ENCODE measurements at places on chromosomes 5 and 9.
A peak's percentile ranks its signal among the peaks of the same experiment; 100 is the strongest.

DNA sequence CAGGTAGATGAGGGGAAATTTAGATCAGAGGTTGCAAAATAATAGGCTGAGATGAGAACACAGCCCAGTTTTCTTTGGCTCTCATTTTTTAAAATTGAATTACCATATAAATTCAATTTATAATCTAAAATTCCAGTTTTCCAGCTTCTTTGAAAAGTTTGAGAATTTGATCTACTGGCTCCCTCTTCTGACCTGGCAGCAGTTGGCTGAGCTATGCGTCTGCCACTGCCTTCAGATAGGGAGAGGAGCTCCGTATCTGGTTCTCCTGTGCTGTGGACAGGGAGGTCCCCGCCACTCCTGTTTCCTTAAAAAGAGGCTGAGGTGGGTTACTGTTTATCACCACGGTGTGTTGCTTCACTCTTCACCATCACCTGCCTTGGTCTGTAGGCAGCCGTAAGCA is 103.7 kb downstream of the ARHGAP26 start:
- peak overlapping the region; percentile 45 for H3K27ac ChIP-seq
- DNase-seq: no peak
- no peak overlapping the region for H3K4me3 ChIP-seq

DNA sequence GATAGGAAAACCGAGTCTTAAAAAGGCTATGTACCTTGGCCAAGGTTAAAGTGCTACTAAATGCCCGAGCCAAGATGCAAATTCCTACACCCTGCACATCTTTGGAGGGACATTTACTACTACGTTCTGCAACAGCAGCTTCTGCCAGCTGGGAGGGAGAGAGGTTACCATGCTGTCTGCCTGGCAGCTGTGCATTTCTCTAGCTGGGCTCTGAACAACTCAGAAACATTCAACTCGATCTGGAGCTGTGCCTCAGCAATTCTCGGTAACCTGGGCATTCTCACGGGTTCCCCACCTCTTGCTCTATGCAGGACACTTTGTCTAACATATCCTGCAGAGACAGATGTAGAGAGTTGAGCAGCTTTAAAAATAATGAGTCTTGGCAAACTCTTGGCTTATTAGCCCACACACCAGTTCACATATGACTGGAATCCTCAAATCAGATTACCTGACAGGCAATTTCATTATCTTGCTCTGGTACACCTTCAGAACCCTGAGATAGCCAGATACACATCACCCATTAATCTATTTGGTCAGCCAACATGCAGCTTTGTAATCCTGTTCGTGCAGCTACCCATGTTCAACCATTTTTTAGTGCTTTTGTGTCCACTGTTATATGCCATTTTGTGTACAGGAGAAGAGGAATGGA is 115.8 kb downstream of the EFNA5 start:
- H3K4me3 ChIP-seq: no peak overlapping the region
- H3K36me3 ChIP-seq: no peaks in the 10 kb centered on the region
- H3K4me1 ChIP-seq: no peaks in the 10 kb centered on the region
- H3K27ac ChIP-seq: peak overlapping the region; percentile 20

- DNase-seq: no peak
- no peaks in the 10 kb centered on the region for H3K4me1 ChIP-seq
- H3K36me3 ChIP-seq: no peaks in the 10 kb centered on the region
- no peak overlapping the region for H3K27ac ChIP-seq
- no peaks in the 10 kb centered on the region for H3K27me3 ChIP-seq
- H3K4me3 ChIP-seq: no peak overlapping the region
These were observed 380.1 kb downstream of the IRX2 start for GRCh38 chr5:2371419-2371710.

- no peaks in the 10 kb centered on the region for H3K27me3 ChIP-seq
- no peak overlapping the region for H3K4me3 ChIP-seq
- DNase-seq: peak; percentile 88
- peak overlapping the region; percentile 81 for H3K27ac ChIP-seq
- no peaks in the 10 kb centered on the region for H3K36me3 ChIP-seq
These were observed 24.9 kb downstream of the NEK6 start for GRCh38 chr9:124282442-124283227.

DNA sequence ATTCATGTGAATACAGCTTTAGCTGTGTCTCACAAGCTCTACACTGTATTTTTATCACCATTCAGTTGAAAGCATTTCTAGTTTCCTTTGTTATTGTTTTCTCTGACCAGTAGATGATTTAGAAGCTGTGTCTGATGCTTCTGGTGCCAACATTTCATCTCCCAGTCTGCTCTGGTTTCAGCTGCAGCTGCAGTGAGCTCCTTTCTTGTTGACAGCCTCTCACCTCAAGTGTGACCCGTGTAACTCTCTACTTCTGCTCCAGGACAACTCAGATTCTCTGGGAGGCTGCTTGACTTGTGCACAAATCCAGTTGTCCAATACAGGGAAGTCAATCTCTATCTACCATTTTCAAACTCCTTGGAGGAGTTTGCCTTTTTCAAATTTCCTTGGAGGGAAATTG is 504.8 kb downstream of the DIRAS2 start:
- H3K4me1 ChIP-seq: no peaks in the 10 kb centered on the region
- H3K36me3 ChIP-seq: no peaks in the 10 kb centered on the region
- DNase-seq: no peak
- no peaks in the 10 kb centered on the region for H3K27me3 ChIP-seq
- H3K4me3 ChIP-seq: no peak overlapping the region

- H3K36me3 ChIP-seq: no peaks in the 10 kb centered on the region
- DNase-seq: no peak
- H3K27ac ChIP-seq: peak overlapping the region; percentile 33
- H3K4me3 ChIP-seq: no peak overlapping the region
- no peaks in the 10 kb centered on the region for H3K4me1 ChIP-seq
These were observed 371.0 kb downstream of the CSNK1G3 start for GRCh38 chr5:123882965-123883345.

DNA sequence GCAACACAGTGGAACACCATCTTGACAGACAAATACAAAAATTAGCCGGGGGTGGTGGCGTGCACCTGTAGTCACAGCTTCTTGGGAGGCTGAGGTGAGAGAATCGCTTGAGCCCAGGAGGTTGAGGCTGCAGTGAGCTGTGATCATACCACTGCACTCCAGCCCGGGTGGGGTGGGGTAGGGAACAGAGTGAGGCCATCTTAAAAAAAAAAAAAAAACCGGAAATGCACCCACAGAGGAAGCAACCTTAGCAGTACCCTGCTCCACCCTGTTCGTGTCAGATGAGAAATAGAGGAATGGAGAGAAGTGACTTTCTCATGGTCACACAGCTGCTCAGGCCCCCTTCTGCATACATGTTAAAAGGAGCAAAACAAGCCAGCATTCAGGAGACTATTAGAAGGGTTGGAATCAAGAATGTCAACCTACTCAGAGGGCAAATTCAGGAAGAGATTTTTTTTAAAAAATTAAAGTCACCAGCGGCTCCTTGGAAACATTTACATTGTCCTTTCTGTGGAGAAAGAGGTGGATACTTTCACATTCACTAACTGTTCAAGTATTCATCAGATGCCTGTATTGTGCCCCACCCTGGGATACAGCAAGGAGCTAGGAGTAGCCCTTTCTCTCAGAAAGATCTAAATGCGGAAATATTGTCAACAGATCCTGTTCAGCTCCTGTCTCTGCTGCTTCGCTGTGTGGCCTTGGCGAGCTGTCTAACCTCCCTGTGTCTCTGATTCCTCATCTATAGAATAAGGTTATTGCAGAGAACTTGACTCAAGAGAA is 41.0 kb downstream of the CYFIP2 start:
- DNase-seq: no peak
- H3K36me3 ChIP-seq: no peaks in the 10 kb centered on the region
- H3K27ac ChIP-seq: peak overlapping the region; percentile 48

- no peaks in the 10 kb centered on the region for H3K27me3 ChIP-seq
- no peaks in the 10 kb centered on the region for H3K36me3 ChIP-seq
- DNase-seq: no peak
- H3K4me1 ChIP-seq: no peaks in the 10 kb centered on the region
- no peak overlapping the region for H3K4me3 ChIP-seq
These were observed 531.7 kb upstream of the C9orf72 start for GRCh38 chr9:28105001-28105400.

DNA sequence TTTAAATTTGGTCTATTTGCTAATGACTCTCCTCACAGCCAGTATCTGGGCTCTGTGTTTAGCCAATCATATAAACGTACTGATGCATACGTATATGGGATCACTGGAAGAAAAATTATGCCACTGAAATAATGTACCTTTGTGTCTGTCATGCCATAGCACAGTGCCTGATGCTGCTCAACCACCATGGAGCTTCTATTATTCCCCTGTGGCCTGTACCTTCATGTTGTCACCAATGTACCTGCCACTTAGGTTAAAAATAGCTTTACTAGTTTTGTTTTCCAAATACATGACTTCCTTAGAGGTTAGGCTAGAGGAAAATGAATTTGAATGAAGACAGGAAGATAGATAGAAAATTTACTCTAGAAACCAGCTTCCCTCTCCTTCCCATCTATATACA is 34.6 kb downstream of the HACD4 start:
- H3K27ac ChIP-seq: no peak overlapping the region
- no peak for DNase-seq
- H3K4me3 ChIP-seq: no peak overlapping the region
- H3K4me1 ChIP-seq: no peaks in the 10 kb centered on the region

GRCh38 chr5:157778121-157778805 is 34.8 kb downstream of the LSM11 start:
- DNase-seq: no peak
- no peak overlapping the region for H3K4me3 ChIP-seq
- no peaks in the 10 kb centered on the region for H3K27me3 ChIP-seq
- H3K4me1 ChIP-seq: no peaks in the 10 kb centered on the region
- H3K27ac ChIP-seq: no peak overlapping the region
- no peaks in the 10 kb centered on the region for H3K36me3 ChIP-seq

- H3K27ac ChIP-seq: no peak overlapping the region
- H3K4me3 ChIP-seq: no peak overlapping the region
- no peak for DNase-seq
- H3K4me1 ChIP-seq: no peaks in the 10 kb centered on the region
- H3K36me3 ChIP-seq: no peaks in the 10 kb centered on the region
These were observed 126.7 kb downstream of the PPP2R2B start for GRCh38 chr5:146751781-146752401.

DNA sequence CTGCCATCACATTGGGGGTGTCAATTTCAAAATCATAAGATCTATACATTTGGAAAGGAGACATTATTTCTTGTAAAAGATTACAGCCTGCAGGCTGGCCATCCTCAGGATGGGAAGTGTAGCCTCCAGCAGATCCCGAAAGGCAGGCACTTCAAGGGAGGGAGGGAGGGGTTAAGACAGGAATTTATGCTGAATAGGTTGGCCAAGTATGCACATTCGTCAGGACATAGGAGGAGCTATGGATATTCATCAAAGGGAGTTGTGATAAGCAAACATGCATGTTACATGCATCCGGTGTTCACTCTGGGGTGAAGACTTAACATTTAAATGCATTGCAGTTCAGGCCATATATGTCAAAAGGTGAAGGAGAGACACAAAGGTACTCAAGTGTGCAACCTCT is 119.4 kb downstream of the CEP120 start:
- H3K36me3 ChIP-seq: no peaks in the 10 kb centered on the region
- no peak overlapping the region for H3K27ac ChIP-seq
- no peaks in the 10 kb centered on the region for H3K27me3 ChIP-seq
- no peak for DNase-seq
- H3K4me3 ChIP-seq: no peak overlapping the region

GRCh38 chr9:19146441-19147024 is 19.2 kb upstream of the PLIN2 start:
- no peaks in the 10 kb centered on the region for H3K27me3 ChIP-seq
- no peaks in the 10 kb centered on the region for H3K36me3 ChIP-seq
- no peaks in the 10 kb centered on the region for H3K4me1 ChIP-seq
- DNase-seq: peak; percentile 77
- H3K4me3 ChIP-seq: no peak overlapping the region

DNA sequence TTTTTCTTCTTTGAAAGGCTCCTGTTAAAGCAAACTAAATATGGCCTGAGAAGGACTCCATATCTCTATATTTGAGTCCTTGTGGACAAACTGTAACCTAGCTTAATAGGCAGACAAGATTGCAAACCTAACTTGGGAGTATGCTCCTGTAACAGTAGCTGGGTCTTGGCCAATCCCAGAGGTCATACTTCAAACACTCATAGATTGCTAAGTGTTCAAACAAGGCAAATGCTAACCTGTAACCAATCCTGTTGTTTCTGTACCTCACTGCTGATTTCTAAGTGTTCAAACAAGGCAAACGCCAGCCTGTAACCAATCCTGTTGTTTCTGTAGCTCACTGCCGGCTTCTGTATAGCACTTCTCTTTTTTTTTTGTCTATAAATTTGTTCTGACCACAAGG is 50.6 kb upstream of the CLK4 start:
- H3K27me3 ChIP-seq: no peaks in the 10 kb centered on the region
- no peaks in the 10 kb centered on the region for H3K36me3 ChIP-seq
- no peak overlapping the region for H3K4me3 ChIP-seq
- no peaks in the 10 kb centered on the region for H3K4me1 ChIP-seq

GRCh38 chr5:73436535-73437100 is 12.0 kb downstream of the FOXD1 start:
- H3K27me3 ChIP-seq: peaks cover 59% of the 10 kb centered on the region
- no peaks in the 10 kb centered on the region for H3K36me3 ChIP-seq
- DNase-seq: no peak
- H3K4me3 ChIP-seq: no peak overlapping the region
- peaks cover 19% of the 10 kb centered on the region for H3K4me1 ChIP-seq

GRCh38 chr9:72581694-72582093 is 60.3 kb downstream of the TMC1 start:
- H3K4me3 ChIP-seq: no peak overlapping the region
- H3K36me3 ChIP-seq: no peaks in the 10 kb centered on the region
- H3K27me3 ChIP-seq: no peaks in the 10 kb centered on the region
- DNase-seq: no peak

GRCh38 chr9:128923493-128923883 is 2.7 kb downstream of the PHYHD1 start:
- no peak overlapping the region for H3K4me3 ChIP-seq
- no peak overlapping the region for H3K27ac ChIP-seq
- H3K4me1 ChIP-seq: no peaks in the 10 kb centered on the region
- DNase-seq: no peak
- no peaks in the 10 kb centered on the region for H3K36me3 ChIP-seq
- no peaks in the 10 kb centered on the region for H3K27me3 ChIP-seq

- DNase-seq: no peak
- no peaks in the 10 kb centered on the region for H3K4me1 ChIP-seq
- H3K36me3 ChIP-seq: no peaks in the 10 kb centered on the region
- no peak overlapping the region for H3K4me3 ChIP-seq
- no peaks in the 10 kb centered on the region for H3K27me3 ChIP-seq
- no peak overlapping the region for H3K27ac ChIP-seq
These were observed 55.3 kb downstream of the DAP start for GRCh38 chr5:10705747-10706146.

All from right atrium auricular region (tissue), 2 donors.